Placental pericyte (primary cell): ENCODE measurements at places on chromosomes 6 and 20. TPM values are rescaled to one million over a fixed set of nuclear protein-coding genes. Genes with fewer than 3 reads are reported as not detected.

The TRERF1 gene
- total RNA-seq, result 2.4 and 13.6 TPM in 2 replicates

The NKX2-2 gene
- total RNA-seq, result not detected in 2 replicates

The FAM83C gene
- total RNA-seq, result not detected in 2 replicates

The TP53TG5 gene
- total RNA-seq, result not detected in 2 replicates

The CLDN20 gene
- not detected in 2 replicates for total RNA-seq

The OLIG3 gene
- not detected in 2 replicates for total RNA-seq

The UBD gene
- not detected in 2 replicates for total RNA-seq

The CCM2L gene
- not detected in 2 replicates for total RNA-seq

The ARMH2 gene
- not detected in 2 replicates for total RNA-seq

The CPXM1 gene
- 0.72 and 1.5 TPM in 2 replicates for total RNA-seq

The SYNDIG1 gene
- 0.57 TPM in 1 of 2 replicates, not detected in the other for total RNA-seq

The CDSN gene
- total RNA-seq, result 0.14 TPM in 1 of 2 replicates, not detected in the other

The UBR2 gene
- 30.9 and 32.0 TPM in 2 replicates for total RNA-seq

The CGAS gene
- 10.9 and 20.0 TPM in 2 replicates for total RNA-seq

The CD109 gene
- total RNA-seq, result 44.4 and 80.0 TPM in 2 replicates

The BAG2 gene
- 12.7 and 16.2 TPM in 2 replicates for total RNA-seq

The HTR1B gene
- total RNA-seq, result 0.66 and 21.5 TPM in 2 replicates

The PLN gene
- 0.57 TPM in 1 of 2 replicates, not detected in the other for total RNA-seq

The GABRR1 gene
- not detected in 2 replicates for total RNA-seq

The CD24 gene
- 4.9 TPM in 1 of 2 replicates, not detected in the other for total RNA-seq

The B3GAT2 gene
- under 0.01 TPM in 1 of 2 replicates, not detected in the other for total RNA-seq

The RCAN2 gene
- total RNA-seq, result 0.88 and 2.7 TPM in 2 replicates

The ZKSCAN8 gene
- total RNA-seq, result 14.7 and 19.9 TPM in 2 replicates

The RNF144B gene
- 0.44 and 1.4 TPM in 2 replicates for total RNA-seq

The ZNF831 gene
- total RNA-seq, result not detected in 2 replicates

The DSP gene
- total RNA-seq, result 0.22 and 10.0 TPM in 2 replicates

The TAAR2 gene
- not detected in 2 replicates for total RNA-seq

The DNMT3B gene
- 2.2 and 5.2 TPM in 2 replicates for total RNA-seq
